Skin of body (tissue), 3 donors: ENCODE measurements at places on chromosomes 1 and 21.

DNA sequence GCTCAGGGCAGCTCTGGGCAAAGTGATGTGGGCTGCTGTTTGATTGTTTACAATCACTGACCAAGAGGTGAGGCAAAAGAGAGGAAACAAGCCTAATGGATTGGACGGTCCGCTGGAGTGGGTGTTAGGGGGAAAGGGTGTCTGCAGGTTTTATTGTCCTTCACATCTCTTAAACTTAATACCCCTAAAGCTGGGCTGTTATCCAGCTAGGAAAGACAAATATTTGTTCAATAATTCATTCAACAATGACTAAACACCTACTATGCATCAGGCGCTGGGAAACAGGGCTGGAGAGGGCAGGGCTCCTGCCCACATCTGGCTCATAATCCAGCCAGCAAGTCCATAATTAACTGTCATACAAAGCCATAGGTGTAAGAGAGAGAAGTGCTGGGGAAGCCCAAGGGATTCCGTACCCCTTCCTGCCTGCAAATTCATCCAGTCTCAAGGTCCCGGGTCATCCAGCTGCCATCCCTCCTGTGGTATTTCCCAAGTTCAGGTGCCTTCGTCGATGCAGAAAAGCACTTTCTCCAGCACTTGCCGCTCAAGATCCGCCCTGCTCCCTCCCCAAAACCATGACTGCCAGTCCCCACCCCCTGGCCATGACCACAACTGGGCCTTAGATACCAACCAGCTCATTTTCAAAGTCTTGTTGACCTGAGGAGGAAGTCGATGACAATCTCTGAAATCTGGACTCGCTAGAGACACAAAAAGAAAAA is 10.7 kb downstream of the TMEM63A start:
- DNase-seq = no peak

GRCh38 chr1:164569241-164569640 is 10.3 kb downstream of the PBX1 start:
- no peak for DNase-seq

GRCh38 chr1:235712812-235713211 is 63.2 kb upstream of the GNG4 start:
- DNase-seq = no peak

DNA sequence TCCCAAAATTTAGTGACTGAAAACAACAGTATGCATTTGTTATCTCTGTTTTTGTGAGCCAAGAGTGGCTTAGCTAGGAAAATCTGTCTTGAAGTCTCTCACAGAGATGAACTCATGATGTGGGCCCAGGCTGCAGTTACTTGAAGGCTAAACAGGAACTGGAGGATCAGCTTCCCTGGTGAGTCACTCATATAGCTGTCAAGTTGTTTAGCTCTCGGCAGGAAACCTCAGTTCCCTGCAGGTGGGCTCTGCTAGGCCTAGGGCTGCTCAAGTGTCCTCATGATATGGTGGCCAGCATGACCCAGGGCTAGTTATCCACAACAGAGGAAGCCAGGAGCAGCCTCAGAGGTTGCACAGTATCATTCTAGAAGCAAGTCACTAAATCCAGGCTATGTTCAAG is 30.2 kb upstream of the DDX59 start:
- DNase-seq = no peak

- DNase-seq = no peak
Measured at GRCh38 chr21:46110499-46111192, 12.7 kb downstream of the COL6A2 start.

DNA sequence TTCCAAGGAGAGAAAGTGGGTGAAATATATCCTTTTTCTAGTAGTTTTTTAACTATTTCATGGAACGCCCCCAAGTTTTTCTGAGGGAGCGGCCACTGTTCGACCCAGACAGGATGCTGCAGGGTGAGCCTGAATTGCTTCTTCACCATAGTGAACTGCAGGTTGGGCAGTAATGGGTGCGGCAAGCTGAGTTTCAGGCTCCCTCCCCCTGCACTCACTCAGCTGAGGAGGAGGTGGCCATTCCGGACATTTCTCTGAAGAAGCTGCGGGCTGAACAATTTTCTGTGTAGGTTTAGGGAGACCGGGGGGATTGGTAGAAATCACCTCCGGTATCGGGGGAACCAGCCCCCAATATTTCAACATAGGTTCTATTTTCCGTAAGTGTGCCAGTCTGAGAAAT is 8.2 kb downstream of the DAP3 start:
- DNase-seq = no peak

DNA sequence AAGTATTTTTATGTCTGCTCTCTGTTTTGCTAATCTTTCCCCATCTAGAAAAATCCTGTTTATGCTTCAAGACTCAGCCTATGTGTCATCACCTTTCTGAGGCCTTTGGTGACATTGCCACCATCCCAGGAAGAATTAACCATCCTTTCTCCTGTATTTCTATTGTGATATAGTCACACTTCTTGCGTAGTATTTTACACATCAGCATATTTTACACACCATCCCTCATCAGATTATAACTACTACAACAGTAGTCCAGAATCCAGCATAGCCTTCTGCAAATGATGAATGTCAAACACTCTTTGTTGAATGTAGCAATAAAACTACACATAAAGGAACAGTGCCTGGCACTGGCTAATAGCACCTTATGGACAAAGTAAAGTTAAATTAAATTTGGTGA is 275.3 kb upstream of the C1orf87 start:
- no peak for DNase-seq

GRCh38 chr1:17665054-17665453 is 90.1 kb upstream of the ACTL8 start:
- no peak for DNase-seq

DNA sequence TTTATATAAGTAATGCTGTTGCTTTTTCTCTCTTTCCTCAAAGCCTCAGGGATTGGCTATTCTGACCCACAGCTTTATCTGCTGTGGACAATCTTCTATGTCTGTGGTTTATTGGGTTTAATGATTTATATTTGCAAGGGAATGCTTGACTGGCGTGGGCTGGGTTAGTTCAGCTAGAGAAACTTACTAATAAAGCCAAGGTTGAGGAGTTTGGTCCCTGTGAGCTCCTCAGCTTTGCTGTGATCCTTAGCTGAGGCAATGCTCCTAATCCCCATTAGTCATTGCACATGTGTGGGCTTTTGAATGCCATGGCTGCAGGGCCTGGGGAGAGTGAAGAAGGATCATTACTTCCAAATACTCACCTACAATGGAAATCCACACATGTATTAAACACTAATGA is 179.3 kb downstream of the ZNF326 start:
- DNase-seq = no peak

- no peak for DNase-seq
Measured at GRCh38 chr1:104746994-104747393, 997.3 kb downstream of the AMY1C start.

GRCh38 chr1:248815407-248816034 is 10.2 kb downstream of the SH3BP5L start:
- no peak for DNase-seq

- peak; percentile 7 for DNase-seq
Measured at GRCh38 chr1:152141971-152142584, 16.9 kb downstream of the RPTN start.

DNA sequence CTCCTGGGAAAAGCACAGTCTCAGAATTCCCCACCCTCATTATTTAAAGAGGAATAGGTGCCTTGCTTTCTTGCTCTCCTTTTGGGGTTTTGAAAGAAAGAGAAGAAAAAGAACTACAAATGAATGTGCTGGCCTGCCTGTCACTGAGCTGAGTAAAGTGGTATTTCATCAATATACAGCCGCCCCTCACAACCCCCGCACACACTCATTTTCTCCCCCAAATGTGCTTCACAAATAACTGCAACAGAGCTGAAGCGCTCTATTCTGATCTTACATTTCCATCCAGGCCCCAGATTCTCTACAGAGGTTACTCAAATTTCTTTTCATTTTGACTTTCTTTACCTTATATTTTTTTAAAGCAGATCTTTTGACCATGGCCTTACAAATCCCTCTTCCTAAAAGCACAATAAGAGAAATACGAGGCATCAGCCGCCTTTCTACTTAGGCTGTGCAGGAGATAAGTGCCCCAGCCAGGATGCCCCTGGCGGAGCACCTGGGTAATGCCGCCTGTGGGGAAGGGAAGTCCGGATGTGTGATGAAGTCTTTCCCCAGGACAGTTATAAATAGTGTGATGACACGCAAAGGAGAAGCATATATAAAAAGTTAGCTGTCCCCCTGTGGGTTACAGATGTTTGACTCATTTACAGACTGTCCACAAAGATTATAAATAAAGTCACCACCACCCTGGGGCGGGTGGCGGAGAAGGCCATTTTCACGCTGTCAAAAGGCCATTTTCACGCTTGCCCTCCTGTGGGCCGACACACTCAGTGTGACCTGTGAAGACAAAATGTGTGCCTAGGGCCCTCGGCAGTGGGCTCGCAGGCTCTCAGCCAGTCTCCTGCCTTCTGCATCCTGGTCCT is 6.5 kb downstream of the KCNN3 start:
- peak; percentile 26 for DNase-seq

DNA sequence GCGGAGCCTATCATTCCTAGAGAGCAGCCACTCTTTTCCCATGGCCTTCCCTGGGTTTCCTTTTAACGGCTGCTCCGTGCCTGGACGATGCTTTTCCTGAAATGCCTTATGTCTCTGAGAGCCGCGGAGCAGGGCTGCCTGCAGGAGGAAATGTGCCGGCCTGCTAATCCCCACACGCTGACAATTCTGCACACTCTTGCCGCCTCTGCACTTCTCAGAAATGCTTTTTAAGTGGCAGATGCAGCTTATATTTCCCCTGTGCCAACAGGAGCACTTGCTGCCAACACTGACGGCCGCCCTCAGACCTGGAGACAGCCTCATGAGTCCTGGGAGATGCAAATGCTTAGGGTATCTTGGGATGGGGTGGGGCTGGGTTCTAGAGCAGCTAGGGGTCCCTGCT is 253.2 kb downstream of the GRIK3 start:
- no peak for DNase-seq

- DNase-seq = peak; percentile 75
Measured at GRCh38 chr21:32257962-32258785, 20.7 kb downstream of the MIS18A start.

GRCh38 chr1:32336963-32337675 is 1.1 kb upstream of the MARCKSL1 start:
- DNase-seq = no peak

DNA sequence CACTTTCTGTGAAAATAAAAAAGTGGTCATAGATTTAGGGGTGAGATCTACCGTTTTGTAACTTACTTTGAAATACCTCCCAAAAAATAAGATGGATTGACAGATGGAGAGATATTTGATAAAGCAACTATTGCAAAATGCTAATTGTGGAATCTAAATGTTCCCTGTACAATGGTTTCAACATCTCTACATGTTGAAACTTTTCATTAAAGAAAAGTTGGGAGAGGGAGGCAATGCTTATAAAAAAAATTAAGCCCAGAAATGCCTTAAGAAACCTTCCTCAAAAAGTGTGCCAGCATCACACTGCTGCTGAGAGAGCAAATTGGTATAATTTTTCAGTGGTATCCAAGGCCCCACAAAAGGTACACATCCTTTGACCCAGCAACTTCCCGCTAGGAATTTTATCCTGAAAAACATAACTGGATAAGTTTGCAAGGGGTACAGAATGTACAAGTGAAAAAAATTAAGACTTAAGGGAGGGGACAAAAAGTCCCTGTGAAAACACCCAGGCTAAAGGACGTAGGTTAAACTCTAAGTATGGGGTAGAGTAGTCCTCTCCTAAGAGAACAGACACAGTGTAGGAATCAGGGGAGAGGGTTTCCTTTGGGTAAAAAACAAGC is 84.3 kb downstream of the TGFBR3 start:
- DNase-seq = no peak

- no peak for DNase-seq
Measured at GRCh38 chr1:223535319-223535718, 130.2 kb downstream of the CAPN8 start.

GRCh38 chr1:181350131-181350530 is 133.2 kb upstream of the CACNA1E start:
- DNase-seq = no peak

- no peak for DNase-seq
Measured at GRCh38 chr1:190608282-190608681, 130.6 kb upstream of the BRINP3 start.

DNA sequence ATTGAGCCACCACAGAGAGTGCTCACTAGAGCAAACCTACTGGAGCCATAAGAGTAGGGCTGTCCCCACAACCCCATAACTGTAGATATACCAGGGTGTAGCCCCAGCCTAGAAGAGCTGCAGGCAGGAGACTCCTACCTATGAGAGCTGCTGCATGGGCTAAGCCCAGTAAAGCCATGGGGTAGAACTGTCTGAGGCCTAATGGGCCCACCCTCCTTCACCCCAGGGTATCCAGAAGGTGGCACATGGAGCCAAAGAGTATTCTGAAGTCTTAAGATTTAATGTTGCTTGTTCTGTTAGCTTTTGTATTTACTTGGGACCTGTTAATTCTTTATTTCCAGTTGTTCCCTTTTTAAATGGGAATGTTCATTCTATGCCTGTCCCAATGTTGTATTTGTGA is 1193.7 kb upstream of the ADGRL2 start:
- no peak for DNase-seq

- no peak for DNase-seq
Measured at GRCh38 chr1:16677552-16678431, 11.0 kb upstream of the RNU1-3 start.

DNA sequence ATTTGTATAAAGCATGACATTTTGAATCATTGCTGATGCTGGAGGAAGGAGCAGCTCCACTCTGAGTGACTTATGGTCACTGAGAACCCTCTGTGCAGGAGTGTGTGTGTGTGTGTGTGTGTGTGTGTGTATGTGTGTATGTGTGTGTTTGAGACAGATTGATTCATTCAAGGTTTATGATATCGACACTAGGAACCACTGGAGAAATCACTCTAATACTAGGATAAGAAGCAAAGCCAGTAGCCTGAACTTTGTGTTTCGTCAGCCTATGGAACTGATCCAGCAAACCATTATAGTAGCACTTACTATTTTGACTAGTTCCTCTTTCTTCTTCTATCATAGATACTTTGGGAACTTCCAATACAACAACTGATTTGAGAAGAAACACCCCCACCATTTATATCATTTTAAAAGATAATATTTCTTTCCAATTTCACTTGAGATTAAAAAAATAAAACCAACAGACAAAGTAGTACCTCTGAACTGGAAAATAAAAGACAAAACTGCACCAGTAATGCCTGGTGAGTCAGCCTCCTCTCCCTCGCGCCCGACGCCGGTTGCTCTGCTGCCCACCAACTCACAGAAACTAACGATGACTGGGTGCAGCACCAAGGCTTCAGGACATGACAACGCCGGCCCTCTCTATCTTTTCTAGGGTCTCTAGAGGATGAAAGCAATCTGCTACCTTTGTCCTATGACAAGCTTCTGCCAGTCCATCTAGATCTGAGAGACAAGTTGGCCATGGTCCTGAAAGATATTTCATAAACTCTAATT is 20.9 kb downstream of the SLAMF1 start:
- DNase-seq = no peak

DNA sequence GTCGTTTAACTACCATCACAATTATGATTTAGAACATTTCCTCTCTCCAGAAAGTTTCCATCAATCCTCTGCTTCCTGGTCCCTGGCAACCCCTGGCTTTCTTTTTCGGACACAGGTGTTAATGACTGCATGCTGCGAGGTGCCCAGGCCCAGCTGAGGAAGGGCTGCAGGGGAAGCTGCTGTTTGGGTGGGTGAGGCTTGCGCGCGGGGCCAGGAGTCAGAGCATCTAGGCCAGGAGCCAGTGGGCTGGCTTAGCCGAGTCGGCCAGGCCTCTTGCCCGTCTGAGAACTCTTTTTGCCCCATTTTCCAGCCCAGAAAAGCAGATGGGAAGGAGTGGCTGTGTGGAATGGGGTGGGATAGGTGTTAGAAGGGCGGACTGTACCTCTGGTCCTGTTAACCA is 51.5 kb downstream of the NAV1 start:
- DNase-seq = no peak
